CD14-positive monocyte (primary cell): ENCODE measurements at places on chromosomes 2 and 18.

DNA sequence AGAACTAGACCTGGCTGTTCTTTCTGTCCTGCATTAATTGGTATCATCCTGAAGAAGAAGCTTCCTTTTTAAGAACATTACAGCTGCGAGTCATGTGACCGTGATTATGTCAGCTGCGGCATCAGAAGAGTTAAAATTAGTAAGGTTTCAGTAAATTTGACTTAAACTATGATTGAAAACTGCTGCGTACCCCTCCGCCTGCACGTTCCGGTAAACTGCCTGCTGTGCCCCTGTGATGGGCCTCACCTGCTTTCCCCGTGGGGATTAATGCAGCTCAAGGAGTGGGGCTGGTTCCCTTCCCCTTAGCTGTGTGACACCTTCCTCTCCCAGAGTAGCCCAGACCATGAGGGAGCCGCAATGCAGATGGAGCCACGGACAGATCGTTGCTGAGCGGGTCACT is 36.1 kb upstream of the MYO3B start:
- no peak for DNase-seq

- DNase-seq: no peak
These were observed 144.2 kb upstream of the DLGAP1 start for GRCh38 chr18:4599312-4599711.

DNA sequence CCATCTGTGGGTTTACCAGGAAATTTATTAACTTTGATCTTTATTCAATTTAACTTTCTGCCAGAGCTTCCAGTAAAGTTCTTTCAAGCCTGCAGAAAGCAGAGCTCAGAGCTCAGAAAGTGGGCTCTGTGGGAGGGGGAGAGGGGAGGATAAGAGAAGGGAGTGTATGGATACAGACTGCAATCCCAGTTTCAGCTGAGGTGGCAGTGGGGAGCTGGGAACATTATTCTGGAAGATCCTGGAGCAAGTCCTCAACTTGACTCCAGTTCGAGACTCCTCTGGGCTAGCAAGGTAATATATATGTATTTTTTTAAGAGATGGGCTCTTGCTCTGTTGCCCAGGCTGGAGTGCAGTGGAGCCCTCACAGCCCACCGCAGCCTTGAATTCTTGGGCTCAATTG is 108.9 kb upstream of the NABP1 start:
- no peak for DNase-seq

GRCh38 chr2:241958818-241959545 is 89.5 kb downstream of the RTP5 start:
- no peak for DNase-seq

DNA sequence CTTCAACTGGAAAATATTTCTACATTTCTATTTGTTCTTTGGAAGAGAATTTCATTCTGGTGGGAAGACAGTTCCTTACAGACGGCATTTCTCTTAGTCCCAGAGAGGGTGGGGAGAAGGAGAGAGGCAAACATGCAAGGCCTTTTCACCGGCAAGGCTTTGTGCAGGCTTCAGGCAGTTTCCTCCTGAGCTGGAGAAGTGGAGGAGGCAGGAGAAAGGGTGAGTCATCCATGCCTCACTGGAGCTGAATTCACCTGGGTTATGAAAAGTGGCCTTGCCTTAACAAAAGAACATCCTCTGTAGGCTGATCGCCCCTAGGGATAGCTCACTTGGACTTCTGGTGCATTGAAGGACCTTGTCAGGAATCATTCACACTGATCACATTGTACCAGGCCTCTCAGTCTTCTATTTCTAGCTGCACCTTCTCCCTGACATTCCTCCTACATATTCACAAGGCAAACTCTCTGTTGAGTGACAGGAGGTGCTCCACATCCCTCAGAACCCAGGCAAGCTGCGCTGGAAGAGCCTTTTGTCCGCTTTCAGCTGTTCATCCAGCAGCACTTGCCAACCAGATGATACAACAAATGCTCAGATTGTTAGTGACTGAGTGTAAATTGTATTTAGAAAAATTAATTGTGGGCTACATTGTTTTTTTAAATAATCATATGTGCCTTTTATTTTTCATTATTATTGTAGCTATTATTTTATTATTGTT is 796.1 kb downstream of the DCDC2C start:
- no peak for DNase-seq

DNA sequence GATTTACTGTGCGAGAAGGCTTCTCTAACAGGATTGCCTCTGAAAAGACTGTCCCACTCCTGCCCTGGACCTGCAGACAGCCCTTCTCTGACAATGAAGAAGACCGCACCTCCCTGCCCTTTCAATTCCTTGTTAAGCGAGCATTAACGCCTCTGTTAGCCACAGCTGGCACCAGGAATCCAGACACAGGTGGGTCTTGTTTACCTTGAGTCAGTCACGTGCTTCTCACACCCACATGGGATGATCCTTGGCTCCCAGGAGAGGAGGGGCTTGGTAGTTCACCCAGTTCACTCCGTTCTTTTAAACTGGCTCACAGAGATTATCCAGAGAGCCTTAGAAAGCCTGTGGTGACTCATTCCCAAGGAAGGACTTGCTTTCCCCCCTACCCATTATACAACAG is 410.5 kb upstream of the MEIS1 start:
- DNase-seq: no peak

- DNase-seq: no peak
These were observed at the start of gene CYS1 for GRCh38 chr2:10079870-10080535. Gene CYS1 (minus strand): TSS chr2:10080411. CDS start chr2:10080223, 188 bp downstream.

DNA sequence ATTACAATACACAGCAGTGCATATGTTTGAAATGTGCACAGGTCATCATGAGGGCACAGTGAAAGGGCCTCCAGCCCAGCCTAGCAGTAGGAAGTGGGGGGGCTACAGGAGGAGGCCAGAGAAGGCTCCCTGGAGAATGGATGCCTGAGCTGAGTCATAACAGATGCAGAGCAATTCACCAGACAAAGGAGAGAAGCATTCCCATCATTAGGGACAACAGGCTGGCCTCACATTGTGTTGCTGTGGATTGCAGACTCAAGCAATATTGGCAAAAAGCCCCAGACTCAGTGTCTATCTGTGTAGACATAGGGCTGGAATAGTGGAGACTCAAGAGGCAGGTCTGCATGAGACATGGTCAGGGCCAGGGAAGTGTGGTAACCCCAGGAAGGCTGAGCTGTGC is 329.9 kb downstream of the DLGAP1 start:
- DNase-seq: no peak

DNA sequence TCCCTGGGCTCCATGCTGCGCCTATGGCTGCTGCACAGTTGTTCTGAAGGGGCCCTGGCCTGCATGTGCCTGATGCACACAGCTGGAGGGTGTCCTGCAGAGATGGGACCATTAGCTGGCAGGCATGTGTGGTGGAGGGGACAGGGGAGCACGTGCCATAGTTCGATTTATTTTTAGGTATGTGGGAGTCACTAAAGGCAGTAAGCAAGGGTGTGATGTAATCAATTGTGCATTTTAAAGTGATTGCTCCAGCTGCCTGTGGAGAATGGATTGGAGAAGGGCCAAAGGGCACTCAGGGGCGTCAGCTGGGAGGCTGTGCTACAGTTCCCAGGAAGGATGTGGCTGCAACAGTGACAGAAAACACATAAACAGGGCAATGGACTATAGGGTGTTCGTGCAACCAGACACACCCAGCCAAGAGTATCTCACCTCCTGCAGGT is 205.1 kb downstream of the ARL4C start:
- DNase-seq: peak; percentile 82

DNA sequence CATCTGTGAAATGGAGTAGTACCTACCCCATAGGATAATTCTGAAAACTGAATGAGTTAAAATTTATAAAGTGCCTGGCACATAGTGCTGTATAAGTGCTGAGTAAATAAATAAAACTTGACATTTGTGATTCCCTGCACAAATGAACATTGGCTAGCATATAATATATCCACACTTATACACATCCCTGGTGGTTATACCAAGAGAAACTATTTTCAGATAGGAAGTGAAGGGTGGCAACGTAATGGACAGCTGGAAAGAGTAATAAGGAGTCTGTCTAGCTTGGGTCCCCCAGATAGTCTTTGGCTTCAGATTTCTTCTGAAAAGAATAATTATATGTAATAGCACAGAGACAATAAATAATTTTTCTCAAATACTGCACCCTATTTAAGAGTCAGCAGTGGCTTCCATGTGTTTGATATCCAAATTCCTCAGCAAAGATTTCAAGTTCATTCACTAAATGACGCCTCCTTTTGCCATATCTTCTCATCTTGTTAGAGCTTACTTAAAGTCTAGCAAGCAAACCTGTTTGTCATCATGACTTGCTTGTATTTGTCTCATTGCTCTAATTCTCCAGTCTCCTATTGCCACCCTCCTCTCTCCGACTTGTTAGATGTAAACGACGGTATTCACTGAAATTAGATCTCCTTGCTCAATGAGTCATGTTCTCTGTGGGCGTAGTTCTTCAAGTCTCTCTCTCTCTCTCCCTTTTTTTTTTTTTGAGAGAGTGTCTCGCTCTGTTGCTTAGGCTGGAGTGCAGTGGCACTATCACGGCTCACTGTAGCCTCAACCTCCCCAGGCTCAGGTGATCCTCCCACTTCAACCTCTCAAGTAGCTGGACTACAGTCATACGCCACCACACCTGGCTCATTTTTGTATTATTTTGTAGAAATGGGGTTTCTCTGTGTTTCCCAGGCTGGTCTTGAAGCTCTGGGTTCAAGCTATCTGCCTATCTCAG is 8.7 kb upstream of the ADGRF3 start:
- DNase-seq: no peak

DNA sequence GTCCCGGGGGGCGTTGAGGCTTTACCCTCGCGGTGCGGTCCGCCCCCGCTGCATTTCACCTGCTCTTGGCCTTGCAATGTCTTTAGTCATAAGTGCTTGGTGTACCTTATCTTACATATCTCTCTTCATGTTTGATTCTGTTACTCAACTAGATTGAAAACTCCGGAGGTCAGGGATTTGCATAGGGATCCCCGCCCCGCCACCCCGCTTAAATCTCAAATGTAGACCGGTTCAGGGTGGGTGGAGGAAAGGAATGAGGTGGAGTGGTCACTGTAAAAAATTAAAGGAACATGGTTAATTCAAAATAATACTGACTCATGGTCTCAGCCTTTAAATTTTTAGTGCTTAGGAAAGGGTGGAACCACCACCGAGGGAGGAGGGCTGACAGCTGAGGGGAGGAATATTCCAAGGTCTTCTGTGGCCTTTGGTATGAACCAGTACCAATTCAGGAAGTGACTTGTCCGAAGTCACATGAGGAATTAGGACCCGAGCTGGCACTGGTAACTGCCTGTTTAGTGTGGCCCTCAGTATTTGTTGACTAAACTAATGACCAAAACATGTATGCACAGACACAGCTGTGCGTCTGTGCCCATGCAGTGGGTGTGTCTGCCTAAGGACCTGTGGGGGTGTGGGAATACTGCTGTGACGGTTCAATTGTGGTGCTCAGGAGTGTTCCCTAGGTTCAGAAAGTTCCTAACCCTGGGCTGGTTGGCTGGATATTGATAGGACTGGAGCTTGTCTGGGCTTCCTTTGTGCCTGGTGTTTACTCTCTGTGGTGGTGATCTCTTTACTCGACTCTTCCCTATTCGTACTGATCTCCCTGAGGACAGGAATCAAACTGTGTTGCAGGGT is 1.0 kb downstream of the PLEKHB2 start:
- DNase-seq: peak; percentile 85

- no peak for DNase-seq
These were observed 92.3 kb downstream of the COPS8 start for GRCh38 chr2:237177986-237178385.

DNA sequence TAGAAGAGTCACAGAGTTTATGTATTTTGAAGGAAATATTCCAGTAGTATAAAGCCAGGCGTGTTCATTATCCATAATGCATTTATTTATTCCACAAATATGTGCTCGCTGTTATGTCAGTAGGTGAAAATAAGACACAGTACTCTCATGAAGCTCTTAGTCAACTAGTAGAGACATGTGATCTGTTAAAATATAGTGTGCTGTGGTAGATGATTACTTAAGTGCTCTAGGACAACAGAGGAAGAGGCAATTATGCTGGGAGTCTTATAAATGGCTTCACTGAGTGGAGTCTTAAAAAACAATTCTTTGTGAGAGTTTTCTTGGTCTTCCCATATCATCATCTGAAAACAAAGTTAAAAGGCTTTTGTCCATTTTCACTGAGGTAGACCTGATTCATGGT is 457.3 kb downstream of the XIRP2 start:
- no peak for DNase-seq

DNA sequence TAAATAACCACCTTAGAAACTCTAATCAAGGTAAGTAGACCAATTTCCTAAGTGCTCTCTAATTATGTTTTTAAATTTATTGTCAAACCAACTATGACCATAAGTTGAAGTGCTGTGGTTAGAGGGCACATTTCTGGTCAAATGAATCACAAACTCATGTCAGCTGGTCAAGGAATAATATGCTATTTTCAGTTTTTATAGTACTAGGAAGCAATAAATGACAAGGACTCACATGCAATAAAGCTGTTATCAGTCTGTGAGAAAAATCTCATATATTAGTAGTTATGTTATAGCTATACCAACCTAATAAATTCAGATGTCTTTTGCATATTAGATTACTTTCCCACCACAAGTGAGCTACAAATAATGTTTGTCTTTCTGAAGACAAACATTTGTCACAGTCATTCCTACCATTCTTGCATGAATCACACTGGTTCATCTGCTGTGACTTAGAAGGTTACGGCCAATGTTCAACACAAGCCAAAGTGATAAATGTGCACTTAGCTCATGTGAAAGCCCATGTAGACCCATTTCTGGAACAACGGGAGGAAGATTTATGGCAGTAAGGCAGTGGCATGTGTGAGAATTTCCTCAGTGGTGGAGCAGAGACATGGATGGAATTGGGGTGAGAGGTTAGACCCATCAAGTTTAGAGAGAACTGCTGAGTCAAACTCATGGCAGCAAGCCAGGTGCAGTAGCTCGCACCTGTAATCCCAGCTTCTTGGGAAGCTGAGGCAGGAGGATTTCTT is 27.4 kb upstream of the CCNYL1 start:
- no peak for DNase-seq

GRCh38 chr2:53786352-53786704 is 425 bp downstream of the ASB3 start:
- DNase-seq: peak; percentile 14

- DNase-seq: no peak
These were observed 436.6 kb downstream of the LRRTM4 start for GRCh38 chr2:77085561-77085960.
